CD4-positive, alpha-beta T cell treated with Interleukin-4 for 4 hours (primary cell): ENCODE measurements at places on chromosomes 7 and 10.

DNA sequence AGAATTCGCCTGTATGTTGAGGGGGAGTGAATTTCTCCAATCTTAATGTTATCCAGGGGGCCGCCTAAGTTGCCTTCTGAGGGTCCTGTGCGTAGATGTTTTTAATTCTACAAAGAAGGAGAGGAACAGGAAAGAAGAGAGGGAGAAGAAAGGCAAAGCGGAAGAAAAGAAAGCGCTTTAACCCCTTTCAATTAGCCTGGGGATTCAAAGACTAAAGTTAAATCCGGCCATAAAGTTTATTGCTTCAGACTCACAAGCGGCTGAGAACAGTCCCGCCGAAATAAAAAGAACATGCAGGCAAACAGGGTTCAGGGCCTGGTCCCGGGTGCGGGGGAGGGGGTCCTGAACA lies 4.5 kb downstream of the HOXA5 start:
- DNase-seq, result no peak

DNA sequence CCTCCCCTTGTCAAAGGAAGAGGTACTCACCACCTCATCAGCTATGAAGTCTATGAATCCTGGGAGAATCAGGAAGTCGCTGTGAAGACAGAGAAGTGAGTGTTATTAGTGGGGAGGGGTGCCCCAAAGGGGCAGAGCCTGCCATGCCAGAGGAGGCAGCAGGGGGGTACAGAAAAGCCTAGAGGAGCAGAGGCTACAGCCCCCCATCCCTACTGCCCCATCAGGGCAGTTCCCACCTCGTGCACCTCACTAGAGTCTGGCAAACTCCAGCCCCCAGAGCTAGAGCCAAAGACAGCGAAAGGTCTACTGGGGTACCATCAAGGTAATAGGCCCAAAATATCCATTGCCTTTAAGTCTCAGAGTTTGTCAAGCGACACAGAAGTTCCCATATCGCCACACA lies 6.1 kb downstream of the IMPDH1 start:
- DNase-seq, result no peak

- no peak for DNase-seq
Measured at GRCh38 chr7:111660478-111660877, 98.2 kb upstream of the IMMP2L start.

- DNase-seq, result no peak
Measured at GRCh38 chr7:84364708-84365107, 170.1 kb upstream of the SEMA3A start.

DNA sequence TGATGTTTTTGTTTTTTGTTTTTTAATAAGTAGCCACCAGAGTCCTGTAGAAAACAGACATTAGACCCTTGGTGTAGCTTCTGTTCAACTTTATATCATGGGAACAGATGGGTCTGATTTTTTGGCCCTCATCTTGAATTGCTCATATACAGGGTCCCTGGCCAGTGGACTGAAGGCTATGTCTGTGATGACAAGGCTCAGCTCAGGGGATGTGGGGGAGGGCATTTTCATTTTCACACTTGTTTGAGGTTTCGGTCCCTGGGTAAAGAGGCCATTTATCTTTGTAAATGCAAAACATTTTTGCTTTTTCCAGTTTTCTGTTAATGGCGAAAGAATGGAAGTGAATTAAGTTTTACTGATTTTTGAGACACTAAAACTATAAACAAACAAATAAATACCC lies 257.6 kb upstream of the PHYHIPL start:
- DNase-seq, result no peak

GRCh38 chr10:119539359-119539825 lies 3.1 kb downstream of the RGS10 start:
- no peak for DNase-seq

DNA sequence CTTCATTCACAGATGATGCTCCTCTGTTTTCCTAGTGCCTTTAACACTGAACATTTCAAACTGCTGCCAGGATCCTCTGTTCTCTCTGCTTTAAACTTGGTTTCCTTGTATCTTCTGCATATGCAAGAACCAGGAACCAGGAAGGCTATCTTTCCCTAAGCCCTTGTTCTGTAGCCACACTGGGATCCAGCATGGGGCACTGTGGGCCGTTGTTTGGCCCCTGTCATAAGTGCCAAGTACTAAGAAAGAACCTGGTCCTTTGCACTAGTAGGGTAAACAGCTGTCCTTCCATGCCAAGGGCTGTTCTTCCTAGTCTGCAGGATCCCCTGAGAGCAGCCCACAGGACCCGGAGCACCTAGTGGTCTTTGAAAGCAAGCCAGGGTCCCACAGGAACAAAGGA lies 49.0 kb upstream of the TRIM8 start:
- no peak for DNase-seq

- DNase-seq, result no peak
Measured at GRCh38 chr10:113491967-113492565, 60.8 kb upstream of the HABP2 start.

DNA sequence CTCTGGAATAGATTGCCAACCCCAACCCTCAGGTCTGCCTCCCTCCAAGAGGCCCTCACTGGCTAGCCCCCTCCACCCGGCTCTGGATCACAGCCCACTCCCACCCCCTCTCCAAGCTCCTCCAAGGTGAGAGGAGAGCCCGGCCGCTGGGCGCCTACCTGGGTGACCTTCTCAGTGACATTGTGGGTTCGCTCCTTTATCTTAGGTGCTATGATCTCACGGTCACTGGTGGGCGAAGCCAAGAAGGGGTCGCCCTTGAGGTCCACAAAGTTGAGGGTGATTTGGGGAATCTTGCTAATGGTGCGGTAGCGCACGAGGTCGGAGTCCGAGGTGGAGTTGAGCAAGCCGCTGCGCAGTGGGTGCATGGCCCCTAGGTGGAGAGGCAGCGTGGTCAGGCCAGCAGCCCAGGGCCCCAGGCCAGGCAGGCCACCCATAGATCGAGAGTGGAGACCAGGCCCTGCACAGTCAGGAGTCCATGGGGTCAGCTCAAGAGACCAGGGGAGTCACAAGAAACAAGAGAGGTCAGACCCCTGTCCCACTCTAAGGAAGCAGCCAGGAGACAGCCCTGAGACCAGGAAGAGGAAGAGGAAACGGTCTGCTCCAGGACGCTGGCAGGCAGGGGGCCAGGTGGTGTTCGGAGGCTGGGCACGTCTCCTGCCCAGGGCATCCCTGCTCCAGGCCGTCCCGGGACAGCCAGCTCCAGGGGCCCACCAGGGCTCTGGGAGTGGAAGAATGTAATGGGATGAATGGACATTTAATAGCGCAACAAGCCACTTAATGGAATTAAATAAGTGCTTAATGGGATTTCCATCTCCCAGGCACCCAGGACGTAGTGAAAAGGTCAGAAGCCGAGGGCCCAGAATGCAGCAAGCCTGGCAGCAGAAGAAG lies 20.7 kb downstream of the KCNH2 start:
- no peak for DNase-seq

- DNase-seq, result no peak
Measured at GRCh38 chr10:18303851-18304801, 163.9 kb downstream of the CACNB2 start.

GRCh38 chr7:144827621-144828020 lies 8.2 kb downstream of the TPK1 start:
- DNase-seq, result no peak

GRCh38 chr10:54800741-54801421 lies at the start of gene PCDH15:
TSS of gene PCDH15 (minus strand) at chr10:54801231. CDS start at chr10:54664262, 136,969 bp downstream.
- DNase-seq, result no peak

DNA sequence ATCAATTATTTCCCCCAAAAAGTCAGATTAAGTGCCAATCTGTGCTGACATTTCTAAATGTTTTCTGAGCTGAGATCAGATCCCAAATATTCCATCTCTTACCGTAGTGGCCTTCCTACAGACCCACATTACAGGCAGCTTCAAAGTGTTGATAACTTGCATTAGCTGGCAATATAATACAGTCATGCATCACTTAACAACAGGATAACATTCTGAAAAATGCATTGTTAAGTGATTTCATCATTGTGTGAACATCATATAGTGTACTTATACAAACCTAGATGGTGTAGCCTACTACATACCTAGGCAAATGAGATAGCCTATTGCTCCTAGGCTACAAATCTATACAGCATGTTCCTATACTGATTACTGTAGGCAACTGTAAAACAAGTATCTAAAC lies 22.4 kb downstream of the SLC25A13 start:
- no peak for DNase-seq

- DNase-seq, result no peak
Measured at GRCh38 chr10:127153181-127153580, 43.2 kb downstream of the INSYN2A start.

DNA sequence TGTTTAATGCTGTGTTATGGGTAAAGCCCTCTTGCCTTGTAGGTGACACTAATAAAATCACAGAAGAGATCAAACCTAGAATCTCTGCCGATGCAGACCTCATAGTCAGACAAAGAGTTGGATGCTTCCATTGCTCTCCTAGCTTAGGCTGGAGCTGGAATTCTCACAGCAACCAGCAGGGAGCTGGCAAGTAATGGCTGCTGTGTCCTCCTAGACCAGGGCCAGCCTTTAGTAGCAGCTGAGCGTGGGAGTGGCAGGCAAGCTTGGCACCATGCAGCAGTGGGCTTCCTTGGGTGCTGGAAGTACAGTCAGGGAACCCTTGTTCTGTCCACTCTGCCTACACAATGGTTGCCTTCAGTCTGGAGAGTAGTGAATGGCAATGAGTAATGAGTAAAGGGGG lies 598.3 kb upstream of the GALNT17 start:
- DNase-seq, result no peak

GRCh38 chr7:88637795-88638194 lies 121.7 kb upstream of the ZNF804B start:
- DNase-seq, result no peak

DNA sequence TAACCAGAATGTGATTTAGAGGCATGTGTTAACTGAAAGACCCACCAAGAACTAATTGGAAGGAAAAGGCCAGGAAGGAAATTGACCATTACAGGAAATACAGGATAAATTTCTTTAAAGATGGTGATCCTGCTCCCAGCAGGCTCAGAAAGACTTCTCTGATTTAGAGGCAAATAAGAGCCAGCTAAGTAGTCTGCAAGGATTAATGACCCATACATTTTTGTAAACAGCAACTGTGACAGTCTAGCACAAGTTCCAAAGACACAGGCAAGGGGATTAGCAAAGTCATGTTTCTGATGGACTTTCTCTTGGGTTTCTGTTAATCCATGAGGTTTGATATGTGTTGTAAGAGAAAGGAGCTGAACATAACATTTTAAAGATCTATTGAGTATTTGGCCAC lies 425.0 kb downstream of the HTR7 start:
- no peak for DNase-seq
